CD4-positive, alpha-beta T cell treated with Interleukin-15 for 1 hour (primary cell): ENCODE measurements at places on chromosomes 2 and 18.

GRCh38 chr2:207996848-207997247 is 28.5 kb downstream of the PLEKHM3 start:
- no peak for DNase-seq

GRCh38 chr2:100113990-100114433 is 28.4 kb downstream of the AFF3 start:
- DNase-seq: peak; percentile 19

- no peak for DNase-seq
Measured at GRCh38 chr2:128264881-128265607, 53.6 kb downstream of the HS6ST1 start.

DNA sequence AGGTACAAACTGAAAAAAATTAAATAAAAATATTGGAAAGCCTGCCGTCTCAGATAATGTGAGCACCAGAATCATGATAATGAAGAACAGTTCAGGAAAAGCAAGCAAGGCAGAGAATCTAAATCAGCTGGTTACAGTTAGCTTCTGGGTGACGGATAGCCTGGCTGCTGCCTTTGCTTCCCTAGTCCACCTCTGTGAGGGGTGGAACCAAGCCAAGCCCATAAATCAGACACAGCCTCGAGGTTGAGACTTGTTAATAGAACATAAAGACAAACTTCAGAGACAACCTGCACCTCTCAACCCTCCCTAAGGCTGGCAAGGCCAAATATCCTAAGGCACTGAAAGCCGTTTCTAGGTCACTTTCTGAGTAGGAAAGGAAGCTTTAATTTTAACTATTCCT is 334.7 kb upstream of the SLC39A10 start:
- DNase-seq: no peak

GRCh38 chr18:63872586-63872985 is 14.9 kb upstream of the SERPINB2 start:
- no peak for DNase-seq
